ENCODE measurements at places on chromosomes 4 and X. TPM values are rescaled to one million over a fixed set of nuclear protein-coding genes. Genes with fewer than 3 reads are reported as not detected.

- no peak for DNase-seq
- no peak overlapping the region for H3K27ac ChIP-seq
- no peak overlapping the region for H3K4me3 ChIP-seq
- no peaks in the 10 kb centered on the region for H3K36me3 ChIP-seq
Observed at GRCh38 chr4:176671532-176671931, 121.2 kb downstream of the VEGFC start.

DNA sequence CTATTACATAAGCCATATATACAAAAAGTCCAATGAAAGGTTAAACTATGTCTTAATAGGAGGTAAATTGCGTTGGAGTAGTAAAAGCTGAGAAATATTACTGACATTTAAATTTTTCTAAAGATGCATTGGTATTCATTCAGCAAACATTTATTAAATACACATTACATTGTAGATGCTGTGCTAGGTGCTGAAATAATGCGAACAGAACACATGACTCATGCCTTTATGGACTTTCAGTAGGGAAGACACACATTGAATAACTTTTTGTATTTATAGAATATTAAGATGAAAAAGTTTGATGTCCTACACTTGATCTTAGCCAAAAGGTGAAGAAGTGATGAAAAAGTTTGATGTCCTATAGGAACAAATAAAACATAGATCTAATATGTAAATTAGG, 871.1 kb upstream of the SLIT2 start:
- DNase-seq = no peak
- no peak overlapping the region for H3K27ac ChIP-seq
- H3K36me3 ChIP-seq = no peaks in the 10 kb centered on the region
- no peak overlapping the region for H3K4me3 ChIP-seq
- H3K4me1 ChIP-seq = no peaks in the 10 kb centered on the region

DNA sequence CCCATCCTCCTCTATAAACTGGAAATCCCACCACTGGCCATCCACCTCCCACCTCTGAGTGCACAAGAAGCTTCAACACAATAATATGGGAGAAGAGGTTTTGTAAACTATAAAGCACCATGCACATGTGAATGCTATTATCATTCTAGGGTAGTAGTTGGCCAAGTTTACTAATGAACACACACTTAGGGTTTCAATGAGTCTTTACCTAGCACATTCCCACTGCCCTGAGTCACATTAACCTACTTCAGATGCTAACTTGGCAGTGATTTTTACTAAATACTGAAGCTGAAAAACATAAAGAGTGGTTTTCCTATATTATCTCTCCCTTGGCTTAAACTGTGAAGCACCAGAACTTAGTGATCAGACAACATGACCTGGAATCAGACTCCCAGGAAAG, 93.9 kb downstream of the SH3KBP1 start:
- H3K27me3 ChIP-seq = no peaks in the 10 kb centered on the region
- no peak overlapping the region for H3K27ac ChIP-seq
- no peak overlapping the region for H3K4me3 ChIP-seq
- DNase-seq = no peak
- no peaks in the 10 kb centered on the region for H3K36me3 ChIP-seq

GRCh38 chrX:112083624-112084326, 1.2 kb upstream of the TRPC5 start:
- no peak overlapping the region for H3K4me3 ChIP-seq
- H3K36me3 ChIP-seq = no peaks in the 10 kb centered on the region
- H3K27ac ChIP-seq = no peak overlapping the region
- no peak for DNase-seq
- H3K4me1 ChIP-seq = no peaks in the 10 kb centered on the region

- no peak for DNase-seq
- no peak overlapping the region for H3K27ac ChIP-seq
- H3K27me3 ChIP-seq = no peaks in the 10 kb centered on the region
Observed at GRCh38 chr4:70863099-70863790, 23.6 kb upstream of the GRSF1 start.

The MOB1B gene
- 33.2 TPM for total RNA-seq

The PNMA5 gene
- not detected for total RNA-seq

The HNRNPD gene
- 357 TPM for total RNA-seq

The ADAM29 gene
- total RNA-seq = not detected
